ENCODE measurements at places on chromosomes 2 and 18. TPM values are rescaled to one million over a fixed set of nuclear protein-coding genes. Genes with fewer than 3 reads are reported as not detected.

DNA sequence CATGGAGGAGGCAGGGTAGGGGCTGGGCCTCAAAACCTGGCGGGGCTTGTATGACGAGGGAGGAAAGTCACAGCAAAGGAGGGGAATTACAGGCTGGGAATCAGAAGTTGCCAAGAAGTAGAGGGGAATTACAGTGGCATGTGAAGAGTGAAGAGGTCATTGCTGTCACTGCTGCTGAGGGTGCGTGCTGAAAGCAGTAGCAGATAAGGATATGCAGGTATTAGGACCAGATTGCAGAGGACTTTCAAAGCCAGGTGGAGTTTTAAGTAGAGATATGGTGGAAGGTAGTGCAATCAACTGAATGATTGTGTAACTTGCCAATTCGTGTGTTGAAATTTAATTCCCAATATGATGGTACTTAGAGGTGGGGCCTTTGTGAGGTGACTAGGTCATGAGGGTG lies 19.4 kb upstream of the LRPPRC start:
- no peak for DNase-seq

ANKRD53 gene
- total RNA-seq, result 0.11 TPM

DNAH6 gene
- not detected for total RNA-seq

DNA sequence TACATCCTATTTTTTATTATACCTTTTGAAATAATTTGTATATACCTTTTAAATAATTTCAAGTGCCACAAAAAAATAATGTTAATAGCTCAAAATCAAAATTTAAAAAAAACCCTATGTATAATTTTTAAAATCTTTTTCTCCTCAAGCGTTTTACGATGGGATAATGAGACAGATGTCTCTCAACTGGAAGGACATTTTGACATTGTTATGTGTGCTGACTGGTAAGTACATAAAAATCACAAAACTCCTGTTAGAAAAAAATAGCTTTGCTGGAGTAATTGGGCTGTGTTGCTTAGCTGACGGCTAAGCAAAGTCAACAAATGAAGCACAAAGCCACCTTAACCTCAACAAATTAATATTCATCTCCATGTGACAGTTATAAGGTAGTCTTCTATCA lies 198.0 kb upstream of the SIX3 start:
- no peak for DNase-seq

KLHL29 gene
- 3.2 TPM for total RNA-seq

- peak; percentile 65 for DNase-seq
Observed at GRCh38 chr18:75407468-75408437, 19.8 kb downstream of the SMIM21 start.

POMC gene
- total RNA-seq, result not detected

LMAN2L gene
- 20.8 TPM for total RNA-seq

DNA sequence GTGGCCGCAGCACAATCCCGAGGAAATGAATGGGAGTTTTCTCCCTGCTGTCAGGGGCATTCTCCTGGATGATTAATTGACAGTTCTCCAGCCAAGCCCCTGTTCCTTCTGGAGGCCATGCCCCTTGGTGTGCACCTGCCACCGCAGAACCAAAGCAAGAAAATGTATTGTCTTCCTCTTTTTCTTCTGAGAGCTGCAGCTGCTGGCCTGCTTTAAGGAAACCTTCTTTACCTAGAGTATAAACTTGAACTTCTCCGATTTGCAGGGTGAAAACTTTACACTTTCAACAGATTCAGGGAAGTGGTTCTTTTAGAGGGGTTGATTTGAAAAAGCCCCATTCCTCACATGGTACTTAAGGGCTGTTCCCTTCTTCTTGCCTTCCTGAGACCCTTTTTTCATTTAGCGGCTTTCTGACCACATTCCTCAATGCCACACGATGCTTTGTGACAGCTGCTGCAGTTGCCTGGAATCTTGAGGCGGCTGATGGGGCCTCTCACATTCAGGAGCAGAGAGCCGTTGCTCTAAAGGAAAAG lies 402.8 kb downstream of the TXNL1 start:
- peak; percentile 90 for DNase-seq

TMEM169 gene
- total RNA-seq, result 5.1 TPM

Measured in LHCN-M2 (cell line).